ENCODE measurements at places on chromosomes 12 and 14. TPM values are rescaled to one million over a fixed set of nuclear protein-coding genes. Genes with fewer than 3 reads are reported as not detected.

- no peak overlapping the region for H3K27ac ChIP-seq
- no peaks in the 10 kb centered on the region for H3K36me3 ChIP-seq
- no peaks in the 10 kb centered on the region for H3K27me3 ChIP-seq
- DNase-seq = no peak
Observed at GRCh38 chr12:100395811-100396210, 38.9 kb downstream of the SLC17A8 start.

- DNase-seq = no peak
- H3K4me3 ChIP-seq = no peak overlapping the region
- no peaks in the 10 kb centered on the region for H3K36me3 ChIP-seq
- no peaks in the 10 kb centered on the region for H3K4me1 ChIP-seq
Observed at GRCh38 chr14:57816568-57817284, 49.2 kb downstream of the SLC35F4 start.

DNA sequence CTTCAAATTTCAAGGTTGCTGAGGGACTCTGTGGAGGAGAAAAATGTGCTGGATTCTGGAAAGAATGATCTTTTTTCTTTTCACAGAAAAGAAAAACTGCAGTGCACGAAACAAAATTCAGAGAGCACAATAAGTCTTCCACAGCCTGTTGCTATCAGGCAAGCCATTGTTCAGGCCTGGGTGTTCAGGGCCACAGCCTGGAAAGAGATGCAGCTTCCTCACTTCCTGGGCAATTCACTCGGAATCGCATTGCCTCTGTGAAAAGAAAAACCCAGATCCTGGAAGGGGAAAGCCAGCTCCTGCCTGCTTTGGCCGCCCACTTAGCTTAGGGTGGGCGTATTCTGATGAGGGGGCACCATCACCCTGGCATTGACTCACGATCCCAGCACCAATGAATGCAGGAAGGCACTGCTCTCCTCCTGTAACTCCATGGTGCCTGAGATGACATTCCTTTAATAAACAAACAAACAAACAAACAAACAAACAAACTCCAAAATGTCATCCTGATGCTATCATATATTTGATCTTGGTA, 863.9 kb downstream of the BCL11B start:
- DNase-seq = no peak
- no peak overlapping the region for H3K27ac ChIP-seq
- H3K27me3 ChIP-seq = no peaks in the 10 kb centered on the region
- H3K4me3 ChIP-seq = no peak overlapping the region
- no peaks in the 10 kb centered on the region for H3K4me1 ChIP-seq

DNA sequence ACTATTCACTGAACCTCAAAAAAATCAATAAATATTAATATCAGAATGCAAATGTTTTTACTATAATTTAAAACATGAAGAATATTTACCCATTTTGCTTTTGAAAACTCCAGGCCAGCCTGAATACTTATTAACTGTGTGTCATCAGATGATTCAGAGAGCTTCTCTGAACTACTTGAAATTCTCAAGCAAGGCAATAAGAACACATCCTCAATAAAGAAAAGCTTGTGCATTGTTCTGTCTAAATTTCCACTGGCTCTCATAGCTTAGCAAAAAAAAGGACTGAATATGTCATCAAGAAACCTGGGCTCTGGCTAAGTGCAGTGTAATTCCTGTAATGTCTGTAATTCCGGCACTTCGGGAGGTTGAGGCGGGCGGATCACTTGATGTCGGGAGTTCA, 194.1 kb downstream of the BTG1 start:
- DNase-seq = no peak
- no peaks in the 10 kb centered on the region for H3K4me1 ChIP-seq
- no peak overlapping the region for H3K27ac ChIP-seq
- H3K36me3 ChIP-seq = no peaks in the 10 kb centered on the region
- H3K4me3 ChIP-seq = no peak overlapping the region

DNA sequence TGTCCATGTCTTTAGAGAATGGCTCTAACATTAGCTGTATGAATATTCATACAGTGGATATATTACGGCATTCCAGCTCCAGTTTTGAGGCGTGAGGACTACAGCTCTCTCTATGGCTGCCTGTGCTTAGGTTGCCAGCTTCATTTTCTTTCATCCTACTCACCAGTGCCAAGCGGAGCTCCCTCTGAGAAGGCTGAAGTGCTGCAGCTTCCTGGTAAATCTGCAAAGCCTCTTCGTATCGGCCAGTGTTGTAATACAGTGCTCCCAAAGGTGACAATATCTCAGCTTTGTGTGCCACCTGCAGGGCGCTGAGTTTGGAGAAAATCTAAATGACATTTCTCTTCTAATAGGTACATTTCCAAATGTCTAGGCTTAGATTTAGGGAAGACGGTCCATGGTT, 19.8 kb upstream of the OVCH1 start:
- H3K4me3 ChIP-seq = no peak overlapping the region
- H3K27ac ChIP-seq = no peak overlapping the region
- H3K36me3 ChIP-seq = peaks cover 6% of the 10 kb centered on the region
- no peaks in the 10 kb centered on the region for H3K4me1 ChIP-seq
- DNase-seq = no peak

DNA sequence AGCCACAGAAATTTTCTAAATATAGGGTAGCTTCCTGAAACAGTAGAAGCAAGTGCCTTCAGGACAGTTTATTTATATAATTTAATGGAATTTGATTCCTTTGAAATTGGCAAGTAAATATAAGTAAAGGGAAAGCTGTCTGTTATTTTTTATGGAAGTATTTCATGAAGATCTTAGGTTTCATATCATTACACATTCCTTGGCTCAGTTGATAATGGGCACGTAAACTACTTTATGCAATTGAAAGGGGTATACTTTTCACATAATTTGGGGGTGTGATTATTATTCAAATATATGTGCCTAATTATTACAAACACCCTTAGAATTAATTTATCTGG, 71.1 kb upstream of the RAP1B start:
- no peaks in the 10 kb centered on the region for H3K27me3 ChIP-seq
- no peaks in the 10 kb centered on the region for H3K36me3 ChIP-seq
- DNase-seq = no peak
- H3K4me3 ChIP-seq = no peak overlapping the region

DNA sequence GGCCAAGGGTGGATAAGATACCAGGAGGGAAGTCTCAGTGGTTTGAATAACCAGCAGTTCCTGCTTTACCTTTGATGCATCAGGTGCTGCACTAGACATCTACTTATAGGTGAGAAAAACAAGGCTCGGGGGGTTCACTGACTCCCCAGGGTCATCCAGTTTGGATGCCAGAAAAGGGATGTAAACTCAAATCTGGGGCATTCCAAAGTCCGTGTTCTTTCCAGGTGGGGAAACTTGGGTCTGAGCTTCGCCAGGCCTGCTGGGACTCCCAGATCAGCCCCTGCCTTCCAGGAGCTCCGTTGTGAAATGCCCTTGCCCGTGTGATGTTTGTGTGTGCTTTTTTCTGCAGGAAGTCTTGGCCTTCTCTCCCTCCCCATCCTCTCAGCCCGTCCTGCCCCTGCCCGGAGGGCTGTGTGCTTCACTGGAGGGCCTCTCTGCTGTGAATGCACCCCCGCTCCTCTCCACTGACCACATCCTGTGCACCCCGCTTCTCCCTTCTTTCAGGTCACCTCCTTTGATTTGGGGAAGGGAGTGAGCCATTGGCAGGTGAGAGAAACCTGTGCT, 42.1 kb downstream of the TSPAN9 start:
- no peaks in the 10 kb centered on the region for H3K36me3 ChIP-seq
- H3K4me1 ChIP-seq = no peaks in the 10 kb centered on the region
- H3K4me3 ChIP-seq = no peak overlapping the region
- no peak overlapping the region for H3K27ac ChIP-seq

- H3K4me1 ChIP-seq = no peaks in the 10 kb centered on the region
- H3K27ac ChIP-seq = no peak overlapping the region
- no peaks in the 10 kb centered on the region for H3K27me3 ChIP-seq
Observed at GRCh38 chr12:4974217-4974616, 64.5 kb downstream of the KCNA1 start.

DNA sequence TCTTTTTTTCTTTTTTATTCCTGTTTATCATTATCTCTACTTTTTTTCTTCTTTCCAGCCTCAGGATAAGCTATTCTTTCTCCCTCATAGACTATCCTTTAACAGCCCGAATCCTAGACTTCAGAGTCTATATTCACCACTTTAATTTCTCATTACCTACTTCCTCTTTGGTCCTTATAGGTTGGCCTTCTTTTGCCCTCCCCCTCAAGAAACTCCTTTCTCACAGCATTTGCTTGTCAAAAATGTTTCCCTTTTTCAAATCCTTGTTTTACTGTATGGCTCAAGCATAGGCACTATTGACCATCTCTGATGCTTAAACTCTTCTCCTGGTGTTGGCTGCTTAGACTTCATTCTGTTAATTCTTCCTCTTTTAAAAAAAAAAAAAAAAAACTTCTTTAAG, 52.5 kb downstream of the KIAA0586 start:
- H3K4me1 ChIP-seq = no peaks in the 10 kb centered on the region
- peaks cover 5% of the 10 kb centered on the region for H3K36me3 ChIP-seq
- no peak for DNase-seq
- no peak overlapping the region for H3K4me3 ChIP-seq
- H3K27ac ChIP-seq = no peak overlapping the region

GRCh38 chr12:31118347-31119191, 44.9 kb downstream of the DDX11 start:
- no peaks in the 10 kb centered on the region for H3K4me1 ChIP-seq
- peaks cover 18% of the 10 kb centered on the region for H3K27me3 ChIP-seq
- no peak for DNase-seq
- no peak overlapping the region for H3K27ac ChIP-seq
- peak overlapping the region; percentile 26 for H3K4me3 ChIP-seq
- no peaks in the 10 kb centered on the region for H3K36me3 ChIP-seq

GRCh38 chr12:54701940-54702592, 53.9 kb upstream of the DCD start:
- H3K27ac ChIP-seq = no peak overlapping the region
- no peaks in the 10 kb centered on the region for H3K27me3 ChIP-seq
- H3K36me3 ChIP-seq = no peaks in the 10 kb centered on the region
- H3K4me1 ChIP-seq = no peaks in the 10 kb centered on the region
- no peak overlapping the region for H3K4me3 ChIP-seq

GRCh38 chr14:99699085-99699760, 15.1 kb downstream of the CYP46A1 start:
- no peak for DNase-seq
- no peak overlapping the region for H3K4me3 ChIP-seq
- H3K27ac ChIP-seq = no peak overlapping the region

DNA sequence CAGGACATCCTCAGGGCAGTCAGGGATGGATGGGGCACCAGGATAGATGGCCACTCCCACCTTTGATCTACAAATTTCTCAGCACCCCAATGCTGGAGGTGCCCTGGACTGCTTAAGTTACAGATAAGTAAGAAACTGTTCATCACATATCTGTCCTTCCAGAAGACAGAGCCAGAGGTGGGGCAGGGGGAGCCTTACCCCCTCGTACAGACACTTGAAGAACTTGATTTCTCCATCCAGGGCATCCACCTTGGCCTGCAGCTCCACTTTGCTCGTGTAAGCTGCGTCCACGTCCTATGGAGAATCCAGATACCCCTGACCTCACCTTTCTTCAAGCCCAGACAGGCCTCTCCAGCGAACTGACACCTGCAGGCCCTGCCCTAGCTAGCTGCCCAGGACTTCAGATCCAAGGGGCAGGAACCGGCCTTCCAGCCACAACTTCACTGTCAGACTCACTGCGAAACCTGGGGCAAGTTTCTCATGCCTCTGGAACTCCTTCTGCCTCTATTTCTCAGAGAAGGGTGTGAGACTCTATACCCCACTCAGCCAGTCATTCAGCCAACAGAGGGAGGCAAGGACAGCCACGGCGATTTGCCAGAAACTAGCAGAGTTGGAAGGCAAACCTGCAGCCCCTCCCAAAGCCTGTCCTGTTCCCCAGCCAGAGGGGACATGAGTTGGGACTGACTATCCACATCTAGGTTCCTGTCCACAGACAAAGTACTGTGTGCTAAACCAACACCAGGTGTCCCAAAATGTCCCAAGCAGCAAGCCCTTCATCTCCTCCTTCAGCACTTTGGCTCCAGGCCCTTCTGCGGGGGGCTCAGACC, 3.8 kb downstream of the KRT73 start:
- no peaks in the 10 kb centered on the region for H3K4me1 ChIP-seq
- DNase-seq = no peak
- no peak overlapping the region for H3K27ac ChIP-seq
- no peaks in the 10 kb centered on the region for H3K36me3 ChIP-seq

GRCh38 chr14:102591372-102591943, 991 bp upstream of the RCOR1 start:
- H3K27ac ChIP-seq = peak overlapping the region; percentile 87
- peaks cover 15% of the 10 kb centered on the region for H3K4me1 ChIP-seq
- peak; percentile 64 for DNase-seq
- no peaks in the 10 kb centered on the region for H3K27me3 ChIP-seq

DNA sequence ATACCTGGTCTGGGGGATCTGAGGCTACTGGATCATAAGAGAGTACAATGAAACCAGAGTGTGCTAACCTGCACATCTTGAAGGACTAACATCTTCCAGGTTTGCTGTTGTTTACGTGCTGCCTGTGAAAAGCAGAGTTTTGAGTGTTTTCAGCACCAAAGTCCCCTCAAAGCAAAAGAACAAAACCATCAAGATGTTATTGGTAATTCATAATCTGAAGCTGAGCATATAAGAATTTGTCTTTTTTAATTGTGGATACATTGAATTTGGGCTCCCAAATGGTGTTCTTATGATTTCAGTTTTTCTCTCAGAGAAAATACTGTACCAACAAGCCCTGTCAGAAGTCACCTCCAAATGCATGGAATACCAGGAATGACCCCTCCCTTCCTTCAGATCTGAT, 110.2 kb downstream of the BTG1 start:
- H3K4me3 ChIP-seq = no peak overlapping the region
- DNase-seq = no peak
- H3K27me3 ChIP-seq = no peaks in the 10 kb centered on the region
- no peak overlapping the region for H3K27ac ChIP-seq

Gene TTC9
- polyA plus RNA-seq = 21.0 TPM

Gene TSPAN19
- 0.05 TPM for polyA plus RNA-seq

Gene WNT1
- polyA plus RNA-seq = not detected

Gene SETD1B
- polyA plus RNA-seq = 1.3 TPM

Gene GALNT4
- polyA plus RNA-seq = 0.45 TPM

Gene KCNH5
- polyA plus RNA-seq = 0.24 TPM

All from H1 (cell line).